ENCODE measurements at places on chromosomes 2 and 18.

- peak; percentile 68 for DNase-seq
These were observed at the start of gene KDSR for GRCh38 chr18:63367053-63367953. TSS of gene KDSR (minus strand) at chr18:63367206. CDS start at chr18:63367118, 88 bp downstream.

DNA sequence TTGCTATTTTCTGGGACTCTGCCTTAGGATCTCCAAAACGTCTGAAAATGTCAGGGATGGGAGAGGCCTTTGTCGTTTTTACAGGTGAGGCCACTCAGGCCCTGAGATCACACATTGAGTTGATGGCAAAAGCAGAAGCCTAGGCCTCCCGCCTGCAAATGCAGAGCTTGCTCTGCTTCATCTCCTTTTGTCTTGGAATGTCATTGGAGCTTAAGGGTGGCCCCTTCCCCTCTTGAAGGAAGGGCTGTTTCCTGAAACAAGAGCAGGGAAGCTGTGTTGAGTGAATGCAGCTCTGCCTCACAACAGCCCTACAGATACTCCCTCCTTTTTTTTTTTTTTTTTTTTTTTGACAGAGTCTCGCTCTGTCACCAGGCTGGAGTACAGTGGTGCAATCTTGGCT is 123.5 kb downstream of the GLI2 start:
- no peak for DNase-seq

DNA sequence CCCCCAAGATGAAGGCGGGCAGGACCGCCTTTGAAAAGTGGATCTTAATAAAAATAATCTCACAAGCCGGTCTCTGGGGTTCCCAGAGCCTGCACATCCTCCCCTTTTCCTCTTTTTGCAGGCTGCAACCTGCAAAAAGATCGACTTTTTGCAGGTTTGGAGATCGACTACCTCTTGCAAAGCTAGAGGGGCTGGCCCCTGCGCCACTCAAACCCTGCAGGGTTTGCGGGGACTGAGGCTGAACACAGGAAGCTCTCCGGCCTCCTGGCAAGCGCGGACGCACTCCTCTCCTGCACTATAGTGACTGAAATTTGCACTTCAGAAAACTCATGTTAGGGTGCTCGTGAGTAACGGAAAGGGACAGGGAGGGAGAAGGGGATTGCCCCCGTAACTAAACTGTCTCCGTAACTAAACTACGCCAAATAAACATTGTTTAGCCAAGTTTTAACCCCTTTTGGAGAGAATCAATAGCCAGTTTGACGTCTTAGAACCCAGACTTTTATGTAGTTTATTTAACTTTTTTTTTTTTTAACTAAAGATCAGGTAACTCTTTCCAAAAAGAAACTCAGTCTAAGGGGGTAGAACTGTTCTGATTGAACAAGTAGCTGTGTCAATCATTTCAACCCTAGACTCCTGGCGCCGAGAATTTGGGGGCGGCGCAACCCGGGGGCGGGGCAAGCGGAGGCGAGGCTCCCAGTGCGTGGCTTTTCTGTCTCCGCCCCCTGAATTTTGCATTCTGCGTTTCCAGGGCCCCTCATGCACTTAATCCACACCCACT is 2.5 kb downstream of the IGFBP5 start:
- peak; percentile 84 for DNase-seq

- peak; percentile 14 for DNase-seq
These were observed 17.4 kb upstream of the ANKRD53 start for GRCh38 chr2:70960833-70961647.

GRCh38 chr2:136236019-136236418 is 118.1 kb upstream of the CXCR4 start:
- DNase-seq: no peak

DNA sequence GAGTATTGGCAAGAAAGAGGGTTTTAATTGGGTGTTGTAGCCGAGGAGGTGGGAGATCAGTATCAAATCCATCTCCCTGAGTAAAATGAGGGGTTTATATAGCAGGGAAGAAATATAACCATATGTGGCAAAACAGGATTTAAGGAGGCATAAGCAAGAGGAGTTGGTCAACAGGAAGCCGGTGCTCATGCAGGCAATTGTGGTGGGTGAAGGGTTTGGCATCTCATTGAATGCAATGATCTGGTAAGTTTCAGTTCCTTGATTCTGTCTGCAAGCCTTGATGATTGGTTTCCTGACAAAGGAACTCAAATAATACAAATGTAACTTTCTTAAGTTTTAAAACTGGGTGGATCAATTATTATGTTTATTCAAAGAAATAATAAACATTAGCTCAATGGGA is 564.4 kb upstream of the LINC00305 start:
- DNase-seq: no peak

- DNase-seq: no peak
These were observed 56.3 kb upstream of the SMAD2 start for GRCh38 chr18:47986620-47987387.

DNA sequence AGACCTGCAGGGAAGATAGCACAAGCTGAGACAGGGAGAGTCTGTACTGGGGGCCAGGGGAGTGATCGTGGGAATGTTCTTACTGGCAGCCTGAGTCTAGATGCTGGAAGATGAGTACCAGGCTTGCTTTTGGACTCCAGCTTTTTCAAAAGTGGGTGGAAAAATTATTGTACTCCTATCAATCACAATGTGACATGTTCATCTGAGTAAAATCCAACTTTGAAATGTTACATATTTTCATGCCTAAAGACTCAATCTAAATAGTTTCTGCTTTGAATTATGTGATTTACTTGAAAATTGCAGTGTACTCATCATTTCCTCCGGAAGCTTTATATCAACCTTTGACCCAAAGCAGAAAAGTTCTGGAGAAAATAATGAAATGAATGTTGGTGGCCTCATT is 49.7 kb upstream of the ST3GAL5 start:
- DNase-seq: no peak

GRCh38 chr2:15263976-15264685 is 297.0 kb downstream of the NBAS start:
- DNase-seq: no peak

GRCh38 chr2:235030126-235030525 is 78.3 kb downstream of the SH3BP4 start:
- DNase-seq: no peak

DNA sequence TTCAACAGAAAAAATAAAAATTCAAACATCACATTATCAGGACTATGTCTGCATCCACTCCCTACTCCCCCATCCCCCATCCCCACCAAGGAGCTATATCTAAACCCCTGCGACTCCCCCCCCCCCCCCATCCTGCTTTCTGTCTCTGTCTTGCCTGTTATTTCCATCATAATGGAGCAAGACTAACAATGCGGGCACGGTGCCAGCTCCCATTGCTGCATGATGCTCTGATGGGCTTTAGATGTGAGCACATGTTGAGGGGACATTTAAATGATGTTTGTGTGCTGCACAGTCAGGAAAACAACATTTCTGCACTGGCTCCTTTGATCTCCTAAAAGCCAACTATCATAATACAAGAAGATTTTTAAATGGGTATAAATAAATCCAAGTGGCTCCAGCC is 644.2 kb upstream of the SETBP1 start:
- DNase-seq: no peak

- no peak for DNase-seq
These were observed 29.9 kb downstream of the ROCK2 start for GRCh38 chr2:11314487-11314886.

DNA sequence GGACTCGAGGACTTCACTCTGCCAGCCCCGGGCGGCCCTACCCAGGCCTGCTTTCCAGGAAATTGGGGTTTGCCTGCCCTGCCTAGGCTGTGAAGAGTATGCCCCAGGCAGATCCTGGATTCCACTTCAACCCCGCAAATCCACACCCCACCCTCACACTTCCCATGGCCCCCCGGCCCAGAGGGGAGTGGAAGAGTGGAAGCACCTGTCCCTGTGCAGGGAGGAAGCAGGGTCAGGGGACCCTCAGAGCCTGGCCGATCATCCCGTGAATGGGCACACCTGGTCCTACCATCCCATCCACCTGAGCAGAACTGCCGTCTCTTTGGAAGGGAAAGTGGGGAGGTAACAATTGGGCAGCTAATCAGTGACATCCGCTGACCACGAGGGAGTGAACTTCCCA is 245.2 kb downstream of the EIPR1 start:
- no peak for DNase-seq

- no peak for DNase-seq
These were observed 663.3 kb upstream of the ACVR2A start for GRCh38 chr2:147181351-147182029.

GRCh38 chr2:177666408-177666807 is 273.8 kb downstream of the AGPS start:
- no peak for DNase-seq

DNA sequence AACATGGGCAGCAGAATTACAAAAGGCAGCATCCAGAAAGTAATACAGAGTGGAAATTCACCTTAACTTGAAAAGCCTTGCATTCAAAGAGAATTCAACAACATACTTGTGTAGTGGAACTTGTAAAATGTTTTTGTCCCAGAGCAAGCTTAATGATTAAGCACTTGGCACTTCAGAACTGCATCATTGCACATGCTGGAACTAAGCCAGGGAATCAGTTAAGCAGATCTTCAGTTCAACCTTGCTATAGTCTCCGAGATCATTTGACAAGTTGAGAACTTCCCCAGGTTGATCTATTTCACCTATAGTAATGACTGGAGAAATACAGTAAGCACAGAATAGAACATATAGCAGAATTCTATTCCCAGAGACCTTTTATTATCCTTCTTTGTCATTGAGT is 1337.2 kb upstream of the NXPH2 start:
- DNase-seq: no peak

GRCh38 chr2:172039011-172039704 is 39.4 kb downstream of the METAP1D start:
- no peak for DNase-seq

GRCh38 chr2:33602201-33602830 is 3.2 kb upstream of the FAM98A start:
- no peak for DNase-seq

- no peak for DNase-seq
These were observed 80.9 kb downstream of the BCL2 start for GRCh38 chr18:63238693-63239075.

DNA sequence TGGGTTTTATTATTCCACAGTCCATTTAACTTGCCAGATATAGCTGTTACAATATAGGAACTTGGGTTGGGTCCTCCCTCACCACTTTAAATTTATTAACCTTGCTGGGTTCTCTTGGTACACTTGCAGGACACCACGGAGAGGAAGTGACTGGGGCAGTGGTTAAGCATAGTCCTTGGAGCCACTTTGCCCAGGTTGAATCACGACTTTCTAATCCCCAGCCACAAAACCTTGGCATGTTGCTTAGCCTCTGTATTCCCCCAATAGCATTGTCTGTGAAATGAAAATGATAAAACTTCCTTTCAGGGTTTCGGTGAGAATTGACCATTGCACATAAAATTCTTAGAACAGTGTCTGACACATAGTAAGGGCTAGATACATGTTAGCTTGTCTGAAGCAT is 221.2 kb downstream of the IRS1 start:
- no peak for DNase-seq

DNA sequence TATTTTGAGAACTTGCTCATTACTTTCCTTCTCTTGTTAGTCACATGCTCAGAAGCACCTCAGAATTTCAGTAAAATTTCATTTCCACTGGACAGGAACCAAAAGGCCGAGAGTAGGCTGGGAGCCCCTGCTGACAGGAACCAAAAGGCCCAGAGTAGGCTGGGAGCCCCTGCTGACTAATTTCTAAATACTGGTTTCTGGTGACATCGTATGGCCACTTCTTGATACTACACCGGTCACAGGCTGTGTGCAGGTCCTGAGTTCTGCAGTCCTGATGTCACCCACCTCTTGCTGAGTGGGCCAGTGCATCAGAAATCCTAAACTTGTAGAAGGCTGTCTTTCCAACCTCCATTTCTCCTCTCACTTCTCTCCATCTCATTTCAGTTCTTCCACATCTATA is 17.7 kb upstream of the EN1 start:
- no peak for DNase-seq

GRCh38 chr2:179253226-179253625 is 11.4 kb downstream of the SESTD1 start:
- DNase-seq: no peak

DNA sequence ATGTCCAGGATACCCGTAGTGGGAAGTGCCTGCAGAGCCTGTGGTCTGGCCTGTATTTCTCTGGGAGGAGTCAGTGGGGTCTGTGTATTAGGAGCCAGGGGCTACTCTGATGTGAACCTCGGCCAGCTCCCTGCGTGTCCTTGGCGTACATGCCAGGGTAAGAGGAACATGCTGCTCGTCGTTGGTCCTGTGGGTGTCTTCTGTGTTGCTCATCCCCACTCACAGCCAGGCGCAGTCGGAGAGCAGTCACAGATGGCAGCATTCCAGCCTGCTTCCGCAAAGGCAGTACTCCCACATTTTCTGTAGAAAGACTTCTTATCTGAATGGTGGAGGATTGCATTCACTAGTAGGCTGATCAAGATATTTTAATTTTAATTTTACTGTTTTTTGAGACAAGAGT is 84.9 kb downstream of the DGKD start:
- DNase-seq: no peak

DNA sequence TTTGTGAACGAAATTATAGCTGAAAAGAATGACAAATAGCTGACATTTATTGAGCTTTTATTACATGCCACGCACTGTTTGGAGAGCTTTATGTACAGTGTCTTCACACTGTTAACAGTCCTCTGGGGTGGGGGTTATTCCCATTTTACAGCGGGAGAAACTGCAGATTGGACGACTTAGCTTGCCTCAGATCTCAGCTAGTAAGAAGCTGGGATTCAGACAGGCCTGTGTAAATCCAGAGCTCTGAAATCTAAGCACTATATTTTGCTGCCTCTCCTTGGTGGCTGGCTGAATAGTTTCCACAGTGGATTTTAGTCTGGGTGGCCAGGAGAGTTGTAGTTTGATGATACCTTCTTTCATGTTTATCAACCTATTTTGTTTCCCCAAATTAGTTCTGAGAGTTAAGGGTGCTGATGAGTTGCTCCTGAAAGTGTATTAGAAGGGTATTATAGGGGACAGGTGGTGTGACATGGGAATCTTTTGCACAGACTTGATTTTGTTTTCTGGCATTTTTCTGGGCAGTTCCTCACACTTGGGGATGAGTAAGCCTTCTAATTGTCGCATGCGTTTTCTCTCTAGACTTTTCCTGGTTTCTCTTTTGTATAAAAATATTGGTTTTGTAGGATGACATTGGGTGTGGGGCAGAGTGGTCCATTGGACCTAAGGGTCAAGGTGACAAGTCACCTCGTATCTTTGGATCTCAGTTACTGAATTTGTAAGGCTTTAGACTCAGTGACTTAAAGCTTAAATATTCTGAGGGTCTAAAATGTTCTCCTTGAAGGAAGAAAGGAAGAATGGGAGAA is 1.5 kb downstream of the ACSL3 start:
- no peak for DNase-seq

GRCh38 chr18:78894033-78894305 is 85.6 kb upstream of the SALL3 start:
- DNase-seq: no peak
